ENCODE measurements at places on chromosomes 3 and 15.

DNA sequence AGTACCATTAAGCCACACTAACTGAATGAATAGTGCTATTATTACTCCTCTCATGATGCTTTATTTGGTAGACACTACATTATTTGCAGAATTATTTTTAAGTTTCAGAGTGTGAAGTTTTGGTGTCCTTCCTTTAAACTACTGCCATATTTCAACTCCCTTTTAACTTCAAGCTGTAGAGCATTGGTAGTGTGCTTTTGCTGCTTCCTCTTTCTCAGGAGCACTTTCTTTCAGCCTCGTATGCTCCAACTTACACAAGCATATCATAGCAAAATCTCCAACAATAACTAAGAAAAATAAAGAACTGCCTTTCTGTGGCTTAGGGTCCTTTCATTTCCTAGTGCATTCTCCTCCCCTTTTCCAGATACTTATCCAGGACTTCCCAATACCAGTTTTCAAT lies 476.4 kb upstream of the AGTR1 start:
- DNase-seq = no peak

DNA sequence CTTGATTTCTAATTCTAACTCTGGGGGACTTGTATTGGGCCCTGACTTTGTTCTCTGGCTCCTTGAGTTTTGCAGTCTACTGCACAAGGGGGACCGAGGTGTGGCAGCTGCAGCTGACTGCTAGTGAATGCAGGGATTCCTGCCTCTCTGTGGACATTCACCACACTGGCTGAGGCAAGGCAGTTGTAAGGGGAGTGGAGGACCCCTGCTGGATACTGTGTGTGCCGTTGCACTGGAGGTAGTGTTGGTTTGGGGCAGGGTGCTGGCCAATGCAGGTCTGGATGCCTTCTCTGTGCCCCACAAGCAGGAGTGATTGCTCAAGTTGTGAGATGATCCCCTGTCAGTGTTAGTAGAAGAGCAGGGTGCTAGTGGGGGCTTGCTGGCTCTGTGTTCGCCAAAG lies 626.1 kb downstream of the SQOR start:
- DNase-seq = no peak

- DNase-seq = no peak
These were observed 57.2 kb downstream of the CRTC3 start for GRCh38 chr15:90586948-90587347.

- DNase-seq = no peak
These were observed 24.1 kb downstream of the POMGNT2 start for GRCh38 chr3:43081796-43082195.

Data from NCI-H446 treated with DMSO at 0.1 percent for 48 hours (cell line).